KBM-7 (cell line): ENCODE measurements at places on chromosomes 7 and 10.
A peak's percentile ranks its signal among the peaks of the same experiment; 100 is the strongest.

DNA sequence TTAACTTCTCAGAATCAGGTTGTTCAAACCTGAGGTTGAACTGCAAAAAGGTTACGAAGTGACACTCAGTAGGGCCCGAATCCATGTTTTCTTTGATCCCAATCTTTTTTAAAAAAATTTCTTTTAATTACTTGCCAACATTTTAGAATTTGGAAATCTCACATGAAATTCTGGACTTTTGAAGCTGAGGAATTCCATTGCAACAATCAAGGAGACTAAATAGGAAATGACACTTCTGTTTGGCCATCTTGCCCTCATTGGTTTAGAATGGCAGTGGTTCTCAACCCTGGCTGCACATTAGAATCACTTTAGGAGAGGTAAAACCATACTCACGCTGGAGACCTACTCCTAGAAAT lies 471 bp upstream of the TOMM7 start:
- no peak for DNase-seq

- DNase-seq, result no peak
Observed at GRCh38 chr7:44320794-44321371, 4.5 kb downstream of the CAMK2B start.

DNA sequence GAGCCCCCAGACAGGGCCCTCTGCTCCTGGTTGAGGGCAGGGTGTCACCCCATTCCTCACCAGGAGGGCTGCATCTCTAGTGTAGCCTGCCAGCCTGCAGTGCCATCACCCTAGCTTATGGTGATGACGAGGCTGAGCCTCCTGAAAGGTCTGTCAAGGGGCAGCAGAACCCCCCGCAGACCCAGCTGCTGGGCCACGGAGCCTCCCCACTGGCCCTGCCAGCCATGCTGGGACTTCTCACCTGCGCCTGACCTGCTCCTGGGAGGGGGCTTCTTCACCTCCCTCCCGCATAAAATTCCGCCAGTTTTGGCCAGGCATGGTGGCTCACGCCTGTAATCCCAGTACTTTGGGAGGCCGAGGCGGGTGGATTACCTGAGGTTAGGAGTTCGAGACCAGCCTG lies 40.4 kb upstream of the RASGEF1A start:
- DNase-seq, result no peak

- peak; percentile 82 for DNase-seq
Observed at GRCh38 chr7:45021604-45022296, 21.7 kb downstream of the CCM2 start.

DNA sequence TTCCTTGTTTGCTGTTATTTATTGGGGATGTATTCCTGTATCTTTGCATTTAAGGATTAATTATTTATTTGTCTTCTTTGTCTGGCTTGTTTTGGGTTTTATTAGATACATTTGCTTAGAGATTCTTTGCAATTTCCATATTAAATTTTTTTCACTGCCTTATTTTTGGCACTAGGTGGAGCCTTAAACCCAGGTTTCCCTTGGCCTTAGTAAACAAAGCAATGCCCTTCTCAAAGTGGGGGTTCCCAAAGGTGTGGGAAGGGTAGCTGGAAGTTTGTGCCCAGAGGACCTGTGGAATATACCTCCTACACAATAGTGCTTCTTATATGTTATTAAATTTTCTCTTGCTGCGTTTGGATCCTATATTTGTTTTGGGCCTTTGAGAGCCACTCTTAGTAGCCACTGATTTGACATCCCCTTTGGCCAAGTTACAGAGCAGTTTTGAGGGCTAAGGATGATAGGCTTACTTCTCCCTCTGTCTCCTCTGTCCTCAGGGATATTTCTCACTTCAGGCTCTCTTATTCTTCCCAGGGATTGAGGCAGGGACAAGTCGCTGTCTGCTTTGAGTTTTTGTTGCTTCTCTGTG lies 162.3 kb downstream of the ITGB1 start:
- peak; percentile 54 for DNase-seq

DNA sequence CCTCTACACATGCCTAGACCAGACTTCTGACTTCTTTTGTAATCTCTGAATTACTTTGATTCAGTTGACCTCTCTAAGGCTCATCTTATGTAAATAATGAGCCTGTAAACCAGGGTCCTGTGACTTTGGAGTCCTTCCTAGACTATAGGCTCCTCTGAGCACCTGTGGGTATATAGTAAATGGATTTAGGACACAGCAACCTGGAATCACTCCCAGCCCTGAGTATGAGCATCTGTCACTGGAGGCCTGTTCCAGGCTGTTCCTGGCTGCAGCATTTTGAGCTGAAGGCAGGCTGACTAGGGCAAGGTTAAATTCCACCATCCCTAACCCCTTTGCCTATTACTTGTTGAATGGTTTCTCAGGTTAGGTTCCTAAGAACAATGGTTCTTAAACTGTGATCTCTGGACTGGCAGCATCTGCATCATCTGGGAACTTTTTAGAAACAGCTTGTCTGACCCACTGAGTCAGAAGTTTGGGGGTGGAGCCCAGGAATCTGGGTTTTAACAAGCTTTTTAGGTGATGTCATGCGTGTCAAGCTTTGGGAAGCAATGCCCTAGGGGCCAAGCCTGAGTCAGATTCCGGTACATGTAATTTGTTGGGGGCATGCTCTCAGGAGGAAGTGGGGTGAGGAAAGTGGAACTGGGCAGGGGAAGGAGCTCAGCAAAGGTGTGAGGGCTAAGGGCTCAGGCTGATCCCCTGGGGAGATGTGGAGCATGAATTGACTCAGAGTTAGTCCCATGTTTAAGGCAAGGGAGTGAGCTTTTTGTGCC lies 28.2 kb downstream of the MINDY4 start:
- DNase-seq, result no peak
